Panc1 (cell line): ENCODE measurements at places on chromosomes 12 and 14.

- no peak for DNase-seq
These were observed 39.7 kb upstream of the RPH3A start for GRCh38 chr12:112751844-112752243.

DNA sequence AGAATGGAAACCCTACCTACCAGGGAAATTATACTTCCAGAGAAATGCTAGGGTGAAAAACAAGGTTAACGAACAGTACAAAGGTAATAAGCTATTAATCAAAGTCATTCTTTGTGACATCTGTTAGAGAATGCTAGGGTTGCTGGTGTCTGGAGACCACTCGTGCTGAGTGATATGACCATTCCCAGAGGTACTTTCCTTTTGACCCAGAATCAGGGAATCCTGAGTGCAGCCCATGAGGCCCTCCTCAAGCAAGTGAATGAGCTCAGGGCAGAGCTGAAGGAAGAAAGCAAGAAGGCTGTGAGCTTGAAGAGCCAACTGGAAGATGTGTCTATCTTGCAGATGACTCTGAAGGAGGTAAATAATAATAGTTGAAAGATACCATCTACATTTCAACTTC is 31.7 kb downstream of the RPGRIP1 start:
- DNase-seq, result no peak

DNA sequence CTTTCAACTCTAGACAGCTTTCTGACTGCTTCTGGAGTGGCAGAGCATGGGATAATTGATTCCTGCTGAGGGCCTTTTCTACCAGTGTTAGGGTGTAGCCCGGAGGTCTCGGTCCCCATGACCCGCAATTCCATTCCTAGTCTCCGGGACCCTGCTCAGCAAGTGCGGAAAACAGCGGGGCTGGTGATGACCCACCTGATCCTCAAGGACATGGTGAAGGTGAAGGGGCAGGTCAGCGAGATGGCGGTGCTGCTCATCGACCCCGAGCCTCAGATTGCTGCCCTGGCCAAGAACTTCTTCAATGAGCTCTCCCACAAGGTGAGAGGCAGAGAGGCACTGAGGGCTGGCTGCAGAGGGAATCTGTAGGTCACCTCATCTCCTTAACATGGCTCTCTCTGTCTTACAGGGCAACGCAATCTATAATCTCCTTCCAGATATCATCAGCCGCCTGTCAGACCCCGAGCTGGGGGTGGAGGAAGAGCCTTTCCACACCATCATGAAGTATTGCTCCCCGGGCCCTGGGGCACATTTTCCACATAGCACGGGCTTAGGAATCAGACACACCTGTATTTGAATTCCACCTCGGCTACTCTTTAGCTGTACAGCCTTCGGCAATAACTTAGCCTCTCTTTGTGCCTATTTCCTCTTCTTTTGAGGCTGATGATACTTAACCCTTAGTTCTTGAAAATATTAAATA is 5.6 kb upstream of the GAPDH start:
- DNase-seq, result no peak

DNA sequence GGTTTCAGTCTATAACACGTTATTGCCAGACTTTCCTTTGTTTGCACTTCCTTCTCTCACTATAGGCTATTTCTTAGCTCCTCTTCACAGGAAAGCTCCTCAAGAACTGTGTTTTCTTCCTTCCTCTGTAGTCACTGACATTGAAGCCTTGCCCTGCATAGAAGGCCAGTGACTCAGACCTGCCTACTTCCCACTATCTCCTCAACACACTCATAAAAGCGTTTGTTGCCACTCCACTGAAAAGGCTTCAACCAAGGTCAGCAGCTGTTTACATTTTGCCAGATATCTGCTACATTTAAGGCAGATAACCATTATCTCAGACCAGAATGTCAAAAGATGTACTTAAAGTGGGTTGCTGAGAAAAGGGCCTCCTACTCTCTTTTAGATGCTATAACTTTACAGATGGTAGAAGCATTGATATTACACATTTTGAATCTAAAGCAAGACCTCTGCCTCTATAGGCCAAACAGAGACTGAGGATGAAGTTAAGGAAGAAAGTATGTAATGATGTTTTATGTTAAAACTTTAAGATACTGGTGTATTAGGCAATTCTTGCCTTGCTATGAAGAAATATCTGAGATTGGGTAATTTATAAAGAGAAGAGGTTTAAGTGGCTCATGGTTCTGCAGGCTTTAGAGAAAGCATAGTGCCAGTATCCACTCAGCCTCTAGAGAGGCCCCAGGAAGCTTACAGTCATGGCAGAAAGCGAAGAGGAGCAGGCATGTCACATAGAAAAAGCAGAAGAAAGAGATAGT is 233.3 kb upstream of the FLRT2 start:
- no peak for DNase-seq

- no peak for DNase-seq
These were observed 72.9 kb upstream of the LTA4H start for GRCh38 chr12:96108321-96108720.
